Suprapubic skin (tissue), 4 donors: ENCODE measurements at places on chromosomes 2 and 18. TPM values are rescaled to one million over a fixed set of nuclear protein-coding genes. Genes with fewer than 3 reads are reported as not detected.

- no peak for DNase-seq
These were observed 111.8 kb downstream of the STPG4 start for GRCh38 chr2:47043142-47043890.

Gene TBC1D8
- 71.7 TPM for total RNA-seq

Gene C2orf78
- not detected for total RNA-seq

- DNase-seq, result no peak
These were observed 81.0 kb downstream of the CHN1 start for GRCh38 chr2:174924061-174924693.

- DNase-seq, result no peak
These were observed 172.3 kb upstream of the SLC35G4 start for GRCh38 chr18:11437046-11437445.

- DNase-seq, result no peak
These were observed 33.5 kb downstream of the EPB41L3 start for GRCh38 chr18:5510135-5510846.

Gene IL18RAP
- 0.59 TPM for total RNA-seq
